ENCODE measurements at places on chromosomes 3 and 15. TPM values are rescaled to one million over a fixed set of nuclear protein-coding genes. Genes with fewer than 3 reads are reported as not detected.

- no peak for DNase-seq
Observed at GRCh38 chr15:62961134-62961533, 81.4 kb upstream of the TPM1 start.

DNA sequence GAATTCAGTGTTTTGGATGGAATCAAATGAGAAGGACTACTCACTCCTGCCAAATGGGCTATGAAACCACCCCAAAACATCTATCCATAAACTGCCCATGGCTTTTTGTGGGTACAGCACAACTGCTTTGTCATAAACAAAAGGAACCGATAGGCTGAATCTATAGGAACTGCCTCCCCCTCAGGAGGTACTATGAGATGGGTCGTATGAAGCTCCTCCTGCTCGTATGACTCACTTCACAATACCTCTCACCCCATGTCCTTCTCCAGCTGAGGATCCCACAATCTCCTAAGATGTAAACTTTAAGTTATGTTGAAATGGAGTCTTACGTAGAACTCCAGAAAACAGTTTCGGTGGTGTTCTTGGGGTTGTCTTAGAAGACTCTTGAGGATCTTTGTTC, 129.9 kb upstream of the SAMMSON start:
- DNase-seq = no peak

OR5H2 gene
- total RNA-seq = not detected

IGDCC3 gene
- total RNA-seq = 1.8 TPM

GRCh38 chr3:169342652-169343505, 320.6 kb downstream of the MECOM start:
- no peak for DNase-seq

DNA sequence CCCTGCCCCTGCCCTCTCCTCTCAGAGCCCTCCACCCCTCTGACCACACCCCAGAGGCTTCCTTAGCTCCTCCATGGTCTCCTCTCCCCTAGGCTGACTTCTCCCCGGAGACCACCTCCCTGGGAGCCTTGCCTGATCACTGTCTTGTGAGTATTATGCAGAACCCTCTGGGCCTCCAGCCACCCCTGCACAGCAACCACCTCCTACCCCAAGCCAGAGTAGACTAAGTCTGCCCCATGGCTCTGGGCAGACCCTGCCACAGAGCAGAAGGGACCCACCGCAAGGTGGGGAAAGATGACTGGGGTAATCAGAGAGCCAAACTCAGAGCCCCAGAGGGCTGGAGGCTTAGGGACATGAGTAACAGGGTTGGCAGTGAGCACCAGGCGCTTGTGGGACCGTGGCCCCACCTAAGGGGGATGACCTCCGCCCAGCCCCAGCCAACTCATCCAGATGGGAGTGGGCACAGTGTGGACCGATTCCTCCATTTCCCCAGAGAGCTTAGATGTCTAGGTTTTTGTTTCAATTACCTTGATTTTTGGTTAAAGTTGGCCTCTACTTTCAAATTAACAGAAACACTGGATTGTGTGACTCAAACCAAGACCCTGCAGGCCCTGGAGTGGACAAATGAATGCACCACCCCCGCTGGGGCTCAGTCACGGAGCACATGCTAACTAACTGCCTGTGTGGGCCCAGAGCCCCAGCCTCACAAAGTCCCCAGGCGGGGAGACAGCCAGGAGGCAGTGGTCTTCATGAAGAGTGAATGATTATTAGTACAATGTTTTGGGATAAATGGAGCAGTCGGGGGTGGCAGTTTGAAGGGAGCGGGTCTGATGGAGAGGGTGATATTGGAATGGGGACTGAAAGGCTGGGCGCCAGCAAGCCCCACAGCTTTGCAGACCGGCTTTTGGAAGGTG, 119.4 kb upstream of the PRR20G start:
- DNase-seq = no peak

DNA sequence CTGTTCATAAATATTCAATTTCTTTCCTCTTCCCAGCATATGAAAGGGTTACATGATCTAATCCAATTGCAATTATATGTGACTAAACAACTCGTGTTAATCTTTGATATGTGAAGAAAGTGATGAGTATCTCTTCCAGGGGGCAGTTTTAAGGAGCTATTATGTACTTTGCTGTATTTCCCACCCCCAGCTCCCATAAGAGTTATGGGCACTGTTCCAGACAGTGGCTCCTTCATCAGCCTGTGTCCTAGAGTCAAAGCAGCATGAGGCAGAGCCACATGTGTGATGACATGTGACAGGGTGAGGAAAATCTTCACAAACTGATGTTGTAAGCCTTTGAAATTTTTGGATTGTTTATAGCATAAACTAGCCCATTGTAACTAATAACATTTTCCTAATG, 315.4 kb downstream of the DIPK2A start:
- no peak for DNase-seq

GMPPB gene
- total RNA-seq = 12.2 TPM

TRIM59 gene
- 10.7 TPM for total RNA-seq

BHLHE40 gene
- total RNA-seq = 13.2 TPM

SLCO2A1 gene
- total RNA-seq = 0.49 TPM

DNA sequence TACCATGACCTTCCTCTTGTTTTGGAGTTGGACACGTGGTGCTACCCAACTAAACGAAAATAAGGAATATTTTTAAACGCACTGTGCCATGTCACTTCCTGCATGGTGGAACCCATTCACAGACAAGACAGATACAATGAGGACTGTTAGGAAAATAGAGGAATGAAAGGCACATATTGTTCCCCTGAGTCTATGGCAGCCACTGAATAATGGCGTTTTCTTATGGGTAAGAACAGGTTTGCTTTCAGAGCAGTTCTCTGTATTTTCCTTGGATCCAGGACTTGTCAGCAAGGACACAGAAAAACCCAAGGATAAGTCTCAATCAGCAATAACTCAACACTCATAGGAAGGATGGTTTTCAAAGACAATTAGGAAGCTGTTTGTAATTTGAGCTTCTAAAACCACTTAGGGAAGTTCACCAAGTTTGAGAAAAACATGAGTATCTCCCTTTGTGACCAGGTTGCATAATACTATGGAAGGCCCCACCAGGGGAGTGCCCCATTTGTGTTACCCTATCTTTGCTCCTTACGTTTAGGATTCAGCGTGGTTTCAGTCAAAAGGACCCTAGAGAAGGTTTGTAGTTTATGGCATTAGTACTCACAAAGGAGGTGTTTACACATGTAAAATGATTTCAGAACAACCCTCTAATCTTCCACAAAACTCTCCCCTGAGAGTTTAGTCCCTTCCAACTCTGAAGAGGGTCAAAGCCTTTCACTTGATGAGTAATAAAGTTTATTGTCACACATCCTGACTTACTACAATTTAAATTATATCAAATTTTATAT, 487.2 kb upstream of the ATP11B start:
- no peak for DNase-seq

DNA sequence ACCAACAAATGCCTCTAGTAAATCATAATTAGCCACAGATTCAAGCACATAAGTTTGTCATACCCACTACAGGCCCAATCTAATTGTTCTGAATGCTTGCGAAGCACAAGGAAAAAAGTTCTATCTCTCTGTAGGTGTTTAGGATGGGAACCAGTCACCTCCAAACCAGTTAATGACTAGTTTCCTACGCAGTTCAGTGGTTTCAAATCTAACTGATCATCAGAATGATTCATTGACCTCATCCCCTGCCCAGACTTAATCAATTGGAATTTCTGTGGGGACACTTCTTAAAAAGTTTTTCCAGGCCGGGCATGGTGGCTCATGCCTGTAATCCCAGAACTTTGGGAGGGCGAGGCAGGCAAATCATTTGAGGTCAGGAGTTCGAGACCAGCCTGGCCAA, 24.3 kb upstream of the MASP1 start:
- no peak for DNase-seq

DNA sequence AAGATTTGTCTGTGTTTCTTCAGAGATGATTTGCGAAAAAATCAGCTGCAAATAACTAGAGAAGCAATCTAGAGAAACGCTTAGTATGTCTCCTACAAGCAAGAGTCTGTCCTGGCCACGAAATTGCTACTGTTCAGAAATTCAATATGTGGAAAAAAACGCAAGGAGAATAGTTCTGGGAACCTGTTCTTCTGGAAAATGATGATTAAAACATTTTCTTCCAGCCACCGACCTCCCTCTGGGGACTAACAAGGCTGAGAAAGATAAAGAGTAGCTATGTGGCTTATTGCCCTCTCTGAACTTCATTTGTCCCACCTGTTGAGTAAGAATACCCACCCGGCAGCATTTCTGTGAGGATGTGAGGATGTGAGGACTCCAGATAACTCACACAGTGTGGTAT, 31.6 kb downstream of the SNTN start:
- no peak for DNase-seq

GRCh38 chr15:58331560-58331912, 100.3 kb upstream of the LIPC start:
- no peak for DNase-seq

DNA sequence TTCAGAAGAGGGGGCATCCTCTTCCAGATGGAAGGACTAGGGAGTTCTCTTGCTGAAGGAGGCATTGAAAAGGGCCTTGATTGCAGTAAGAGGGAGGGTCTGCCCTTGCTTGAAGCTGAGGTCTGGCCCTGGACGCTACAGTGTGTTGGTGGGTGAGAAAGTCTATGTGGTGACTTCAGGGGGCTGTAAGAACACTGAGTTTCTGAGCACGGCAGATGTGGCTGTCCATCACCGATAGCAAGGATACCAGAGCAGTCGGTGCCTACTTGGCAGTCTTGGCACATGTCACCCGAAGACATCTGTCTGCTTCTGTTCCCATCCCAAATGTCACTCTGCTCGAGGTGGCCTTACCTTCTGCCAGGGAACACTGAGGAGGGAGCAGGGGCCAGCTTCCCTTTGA, 631.1 kb upstream of the CFAP20DC start:
- DNase-seq = peak; percentile 58

Data from muscle of leg (tissue), 16 donors.